ENCODE measurements at places on chromosomes 16 and 17. TPM values are rescaled to one million over a fixed set of nuclear protein-coding genes. Genes with fewer than 3 reads are reported as not detected.

MYH8 gene
- polyA plus RNA-seq, result not detected

TP53TG3C gene
- not detected for polyA plus RNA-seq

CA4 gene
- not detected for polyA plus RNA-seq

KDM6B gene
- 1.5 TPM for polyA plus RNA-seq

GFAP gene
- polyA plus RNA-seq, result not detected

TERB1 gene
- polyA plus RNA-seq, result not detected

HLF gene
- not detected for polyA plus RNA-seq

USP32 gene
- 6.6 TPM for polyA plus RNA-seq

MT1G gene
- polyA plus RNA-seq, result not detected

CCL4 gene
- 0.74 TPM for polyA plus RNA-seq

PLXDC1 gene
- polyA plus RNA-seq, result 19.3 TPM

NT5M gene
- polyA plus RNA-seq, result 0.85 TPM

PPP1R1B gene
- not detected for polyA plus RNA-seq

NHLRC4 gene
- polyA plus RNA-seq, result 4.6 TPM

SDR42E2 gene
- 0.48 TPM for polyA plus RNA-seq
